ENCODE measurements at places on chromosomes 1 and 21. TPM values are rescaled to one million over a fixed set of nuclear protein-coding genes. Genes with fewer than 3 reads are reported as not detected.

GRCh38 chr1:111199881-111200801 is at the start of gene DENND2D:
TSS of gene DENND2D (minus strand) at chr1:111200646. CDS start at chr1:111200459, 187 bp downstream.
- DNase-seq = peak; percentile 54

DNA sequence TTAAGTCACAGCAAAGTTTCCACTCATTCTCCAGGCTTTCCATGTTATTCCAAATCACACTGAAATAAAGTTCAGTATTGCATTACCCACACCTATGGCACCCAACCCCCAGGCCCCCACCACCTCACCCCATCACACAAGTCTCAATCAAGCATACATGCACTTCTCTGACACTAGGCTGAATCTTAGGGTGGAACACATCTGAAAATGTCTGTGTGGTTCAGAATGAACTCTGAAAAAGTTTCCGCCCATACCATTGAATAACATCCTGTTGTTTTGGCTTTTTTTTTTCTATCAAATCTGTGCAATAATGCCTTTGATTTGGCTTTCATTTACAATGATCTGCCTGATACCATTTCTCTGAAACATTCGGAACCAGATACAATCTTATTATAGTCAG is 25.8 kb upstream of the LRRC8C start:
- no peak for DNase-seq

GRCh38 chr1:28112388-28113241 is 24.2 kb upstream of the EYA3 start:
- no peak for DNase-seq

DNA sequence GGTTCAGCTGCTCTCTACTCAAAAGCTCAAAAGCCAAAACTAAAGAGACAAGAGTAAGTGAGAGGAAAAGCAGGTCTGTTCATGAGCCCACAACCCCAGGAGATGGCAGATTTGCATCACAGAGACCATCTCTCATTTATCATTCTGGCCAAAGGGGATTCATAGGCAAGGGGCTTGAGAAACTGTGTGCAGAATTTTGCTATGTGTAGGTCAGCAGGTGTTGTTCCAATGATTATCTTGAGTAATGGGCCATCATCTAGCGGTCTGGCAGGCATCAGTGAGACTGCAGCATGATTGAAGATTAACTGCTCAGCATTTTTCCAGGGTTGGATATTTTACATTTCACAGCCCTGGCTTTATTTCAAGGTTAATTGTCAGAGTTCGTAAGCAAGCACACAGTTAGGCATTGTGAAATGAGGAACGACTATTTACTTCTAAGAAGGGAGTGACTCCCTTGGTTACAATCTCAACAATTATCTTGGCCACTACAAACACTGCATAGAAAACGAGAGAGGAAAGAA is 1204.6 kb upstream of the TMPRSS15 start:
- DNase-seq = no peak

DNA sequence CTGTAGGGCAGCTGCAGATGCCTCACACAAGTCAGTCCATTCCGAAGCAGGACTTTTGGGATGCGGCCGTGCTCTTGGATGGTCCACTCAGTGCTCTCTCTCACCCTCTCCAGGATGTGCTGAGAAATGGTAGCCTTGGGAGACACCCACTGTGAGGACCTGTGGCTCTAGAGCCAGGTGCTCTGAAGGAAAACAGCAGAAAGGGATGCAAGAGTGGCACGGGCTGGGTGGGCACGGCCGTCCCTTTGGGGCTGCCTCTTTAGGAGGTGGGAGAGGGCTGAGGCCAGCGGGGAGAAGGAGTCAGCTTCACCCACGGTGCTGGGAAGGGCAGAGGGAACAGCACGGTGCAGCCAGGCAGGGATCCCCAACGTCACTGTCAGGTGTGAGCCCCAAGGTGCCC is 106.1 kb downstream of the RIPK4 start:
- DNase-seq = no peak

- no peak for DNase-seq
Measured at GRCh38 chr1:53395671-53396215, 63.5 kb upstream of the DMRTB1 start.

DNA sequence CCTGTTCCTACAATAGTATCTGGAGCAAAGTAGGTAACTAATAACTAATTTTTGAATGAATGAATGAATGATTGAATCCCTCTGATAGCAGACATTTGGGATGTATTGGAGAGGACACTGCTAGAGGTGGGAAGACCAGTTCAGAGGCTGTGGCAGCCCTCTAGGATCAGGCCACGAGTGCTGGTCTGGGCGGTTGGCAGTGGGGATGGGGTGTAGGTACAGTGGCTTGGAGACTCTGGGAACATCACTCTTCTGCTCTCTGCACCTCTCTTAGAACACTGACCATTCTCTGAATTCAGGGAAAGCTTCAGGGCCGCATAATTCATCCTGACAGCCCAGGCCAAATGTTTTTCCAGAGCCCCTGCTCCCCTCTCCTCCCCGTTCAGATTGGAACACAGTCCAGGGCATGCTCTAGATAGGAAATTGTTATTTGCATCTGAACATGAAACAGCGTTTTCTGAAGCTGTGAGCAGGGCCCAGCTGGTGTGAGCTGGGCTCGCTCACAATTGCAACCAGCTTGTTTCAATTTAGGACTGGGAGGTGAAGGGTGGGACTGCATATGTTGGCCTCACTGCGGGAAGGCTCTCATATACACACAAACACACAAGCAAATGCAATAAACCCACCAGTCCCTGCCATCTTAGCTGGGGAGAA is 253.1 kb upstream of the USP24 start:
- no peak for DNase-seq

GRCh38 chr1:36303244-36303643 is 2.9 kb upstream of the SH3D21 start:
- DNase-seq = no peak

DNA sequence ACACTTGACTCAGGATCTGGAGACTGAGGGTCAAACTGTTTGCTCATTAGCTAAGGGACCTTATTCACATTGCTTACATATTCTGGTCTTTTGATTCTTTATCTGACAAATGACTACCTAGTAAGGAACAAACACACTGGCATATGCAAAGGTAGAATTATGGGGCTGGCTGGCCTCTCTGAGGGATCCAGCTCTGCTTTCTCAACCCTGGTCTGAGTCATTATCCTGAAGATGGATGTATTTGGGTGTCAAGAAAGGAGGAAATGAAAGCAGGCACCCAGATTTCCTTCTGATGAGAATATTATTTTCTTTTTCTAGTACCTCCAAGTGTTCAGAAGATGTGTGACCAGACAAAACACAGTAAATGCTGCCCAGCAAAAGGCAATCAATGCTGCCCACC is 6.0 kb downstream of the SMCP start:
- no peak for DNase-seq

GRCh38 chr1:84255582-84255981 is 45.9 kb upstream of the SAMD13 start:
- DNase-seq = no peak

DNA sequence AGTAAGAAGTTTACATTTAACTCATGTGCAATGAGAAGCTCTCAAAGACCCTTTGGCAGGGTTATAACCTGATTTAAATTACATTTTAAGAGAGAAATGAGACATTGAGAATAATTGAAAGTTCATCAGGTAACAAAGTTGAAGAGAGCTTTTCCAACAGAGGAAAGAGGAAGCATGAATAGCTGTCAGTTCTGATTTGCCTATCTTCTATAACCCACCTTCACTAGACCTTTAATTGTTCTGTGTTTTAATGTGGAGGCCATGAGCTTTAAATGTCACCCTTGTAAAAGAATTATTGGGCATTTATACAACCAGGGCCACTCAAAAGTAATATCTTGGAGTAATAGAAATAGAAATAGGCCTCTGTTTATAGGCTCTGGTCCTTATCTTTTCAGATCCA is 9.3 kb upstream of the FCRL1 start:
- DNase-seq = no peak

DNA sequence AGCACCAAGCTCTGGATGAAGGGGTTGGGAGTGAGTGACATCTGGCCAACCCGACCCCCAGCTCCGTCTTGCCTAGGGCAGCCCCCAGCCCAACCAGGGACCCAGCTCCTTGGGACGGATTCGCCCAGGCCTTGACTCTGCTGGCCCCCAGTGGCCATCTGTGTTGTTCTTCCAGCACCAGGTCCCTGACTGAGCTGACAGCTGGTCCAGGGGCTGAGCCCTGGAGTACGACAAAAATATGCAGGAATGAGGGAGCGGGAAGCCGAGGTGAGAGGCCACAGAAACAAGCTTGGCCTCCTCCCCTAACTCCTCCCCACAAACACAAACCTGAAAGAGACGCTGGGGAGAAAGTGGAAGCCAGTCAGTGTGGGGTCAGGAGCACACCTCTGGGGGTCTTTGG is 55.0 kb upstream of the PAX7 start:
- DNase-seq = peak; percentile 61

- DNase-seq = no peak
Measured at GRCh38 chr1:206739411-206740076, 31.0 kb upstream of the IL19 start.

DNA sequence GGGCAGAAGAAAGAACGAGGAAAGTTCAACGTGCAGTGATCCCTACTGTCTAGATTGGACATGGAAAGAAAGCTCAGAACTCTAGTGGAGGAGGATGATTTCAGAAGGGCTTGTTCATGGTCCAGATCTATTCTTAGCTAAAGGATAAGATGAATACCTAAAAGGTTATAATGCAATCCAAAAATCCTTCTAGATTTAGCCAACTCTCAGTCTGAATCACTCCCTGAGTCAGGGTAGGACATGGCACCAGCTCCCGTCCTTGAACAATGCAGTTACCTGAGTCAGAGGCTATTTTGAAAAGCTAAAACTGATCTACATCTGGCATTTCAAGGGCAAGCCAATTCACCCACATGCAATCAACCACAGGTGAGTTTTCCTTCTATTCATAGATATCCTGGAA is 38.8 kb upstream of the HIVEP3 start:
- no peak for DNase-seq

DNA sequence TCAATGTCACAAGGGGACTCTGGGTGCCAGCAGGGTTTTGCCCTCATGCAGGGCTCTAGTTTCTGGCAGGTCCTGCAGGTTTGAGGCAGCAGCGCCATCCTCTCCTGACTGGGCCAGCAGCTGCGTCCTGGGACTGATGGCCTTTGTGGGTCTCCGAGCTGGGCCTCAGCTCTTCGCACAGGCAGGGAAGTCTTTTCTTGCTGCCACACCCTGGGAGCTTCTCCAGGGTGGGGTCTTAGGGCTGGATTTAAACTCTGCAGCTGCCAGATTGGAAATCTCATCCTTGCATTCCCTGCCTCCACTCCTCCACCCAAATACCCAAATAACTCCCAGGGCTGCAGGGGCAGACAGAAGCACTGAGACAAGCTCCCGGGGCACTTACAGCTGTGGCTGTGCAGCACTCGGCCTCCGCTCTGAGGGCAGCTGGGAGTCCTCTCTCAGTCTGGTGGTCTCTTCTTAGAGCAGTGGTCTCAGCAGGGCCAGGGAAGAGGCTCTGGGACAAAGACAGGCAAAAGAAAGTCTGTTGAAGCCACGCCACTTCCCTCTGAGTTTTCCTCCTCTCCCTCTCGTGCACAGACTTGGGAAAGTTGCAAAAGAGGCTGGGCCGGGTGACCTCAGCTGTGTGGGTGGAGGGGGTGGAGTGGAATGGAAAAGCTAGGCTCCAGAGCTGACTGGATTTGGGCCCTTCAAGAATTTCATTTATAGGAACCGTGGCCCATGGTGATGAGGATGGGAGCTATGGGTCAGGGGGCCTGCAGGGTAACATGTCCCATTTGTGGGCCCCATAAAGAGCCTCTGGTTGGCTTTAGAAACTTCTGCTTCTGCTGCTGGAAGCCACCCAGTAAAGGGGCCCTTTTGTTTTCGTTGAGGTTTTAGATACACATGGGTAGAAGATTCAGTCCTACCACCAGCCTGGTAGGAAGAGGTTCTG is at the start of gene RAB7B:
Gene RAB7B (minus strand): TSS at position 525 of the 931 bp plus-strand sequence. CDS start 9,260 bp downstream, outside the sequence.
- peak; percentile 80 for DNase-seq

GRCh38 chr1:47650205-47650604 is 212.4 kb downstream of the FOXD2 start:
- peak; percentile 93 for DNase-seq

GRCh38 chr1:162587347-162587746 is 25.8 kb downstream of the UAP1 start:
- peak; percentile 3 for DNase-seq

GRCh38 chr1:212062832-212063438 is 27.4 kb downstream of the DTL start:
- no peak for DNase-seq

DNA sequence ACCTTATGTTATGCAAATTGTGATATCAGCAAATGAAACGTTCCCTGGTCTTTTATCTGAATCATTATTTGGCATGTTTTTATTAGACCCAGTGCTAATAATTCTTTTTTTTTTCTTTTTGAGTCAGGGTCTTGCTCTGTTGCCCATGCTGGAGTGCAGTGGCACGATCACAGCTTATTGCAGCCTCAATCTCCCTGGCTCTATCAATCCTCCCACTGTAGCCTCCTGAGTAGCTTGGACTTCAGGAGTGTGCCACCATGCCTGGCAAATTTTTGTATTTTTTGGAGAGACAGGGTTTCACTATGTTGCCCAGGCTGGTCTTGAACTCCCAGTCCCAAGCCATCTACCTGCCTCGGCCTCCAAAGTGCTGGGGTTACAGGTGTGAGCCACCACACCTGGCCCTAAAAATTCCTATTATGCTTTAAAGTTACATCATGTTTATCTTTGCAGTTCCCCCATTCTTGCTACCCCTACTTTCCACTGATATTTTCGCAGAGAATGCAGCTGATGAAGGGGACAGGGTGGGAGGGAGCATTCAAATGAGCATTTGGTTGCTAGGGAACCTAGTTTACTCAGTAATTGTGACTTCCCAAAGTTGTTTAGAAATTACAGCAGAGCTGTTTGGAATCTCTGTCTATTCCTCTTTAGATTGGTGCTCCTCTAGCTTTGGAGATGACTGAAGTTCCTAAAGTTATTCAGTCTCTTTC is 18.4 kb downstream of the C1orf21 start:
- no peak for DNase-seq

- DNase-seq = no peak
Measured at GRCh38 chr1:76247261-76247852, 172.8 kb downstream of the ST6GALNAC3 start.

DNA sequence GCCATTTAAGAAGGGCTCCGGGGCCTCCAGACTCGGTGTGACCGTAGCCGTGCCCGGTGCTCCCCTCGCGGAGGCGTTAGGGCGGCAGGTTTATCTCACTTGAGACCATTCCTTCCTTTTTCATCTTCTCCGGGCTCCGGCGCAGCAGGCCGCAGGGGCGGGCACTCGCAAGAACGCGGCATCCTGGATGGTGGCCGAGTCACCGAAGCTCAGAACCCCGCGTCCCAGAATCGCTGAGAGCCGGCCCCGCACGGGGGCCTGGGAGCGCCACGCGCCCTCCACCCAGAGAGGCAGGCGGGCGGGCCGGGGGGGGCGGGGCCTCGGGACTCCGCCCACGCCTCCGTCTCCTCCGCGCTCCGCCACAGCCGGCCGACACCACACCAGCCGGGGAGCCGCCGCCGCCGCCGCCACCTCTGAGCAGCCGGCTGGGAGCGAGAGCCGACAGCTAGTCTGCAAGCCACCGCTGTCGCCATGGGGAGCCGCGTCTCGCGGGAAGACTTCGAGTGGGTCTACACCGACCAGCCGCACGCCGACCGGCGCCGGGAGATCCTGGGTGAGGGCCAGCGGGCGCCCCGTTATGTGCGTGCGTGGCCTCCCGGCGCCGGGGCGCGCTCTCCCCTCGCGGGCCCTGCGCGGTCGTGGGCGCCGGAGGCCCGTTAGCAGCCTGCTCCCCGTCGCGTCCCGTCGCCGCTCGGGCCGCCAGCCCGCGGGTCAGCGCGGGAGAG is at the start of gene DEGS1:
Gene DEGS1 (plus strand): TSS at position 375 of the 725 bp plus-strand sequence. CDS start 97 bp downstream, at position 472.
- DNase-seq = peak; percentile 96

RABGAP1L gene
- total RNA-seq = 97.4 TPM

CRYBG2 gene
- not detected for total RNA-seq

PCP4 gene
- 278 TPM for total RNA-seq

FMO1 gene
- 4.6 TPM for total RNA-seq

MROH9 gene
- 0.11 TPM for total RNA-seq

KCNJ6 gene
- total RNA-seq = not detected

PRELP gene
- total RNA-seq = 32.2 TPM

AQP10 gene
- total RNA-seq = not detected

GTF2B gene
- 33.1 TPM for total RNA-seq
